ENCODE measurements at places on chromosomes 16 and 17.

- H3K27me3 ChIP-seq, result peaks cover 5% of the 10 kb centered on the region
- no peaks in the 10 kb centered on the region for H3K4me1 ChIP-seq
- no peaks in the 10 kb centered on the region for H3K36me3 ChIP-seq
- no peak overlapping the region for H3K27ac ChIP-seq
- no peak overlapping the region for H3K4me3 ChIP-seq
- DNase-seq, result no peak
These were observed 22.6 kb upstream of the CBFA2T3 start for GRCh38 chr16:88999457-89000206.

DNA sequence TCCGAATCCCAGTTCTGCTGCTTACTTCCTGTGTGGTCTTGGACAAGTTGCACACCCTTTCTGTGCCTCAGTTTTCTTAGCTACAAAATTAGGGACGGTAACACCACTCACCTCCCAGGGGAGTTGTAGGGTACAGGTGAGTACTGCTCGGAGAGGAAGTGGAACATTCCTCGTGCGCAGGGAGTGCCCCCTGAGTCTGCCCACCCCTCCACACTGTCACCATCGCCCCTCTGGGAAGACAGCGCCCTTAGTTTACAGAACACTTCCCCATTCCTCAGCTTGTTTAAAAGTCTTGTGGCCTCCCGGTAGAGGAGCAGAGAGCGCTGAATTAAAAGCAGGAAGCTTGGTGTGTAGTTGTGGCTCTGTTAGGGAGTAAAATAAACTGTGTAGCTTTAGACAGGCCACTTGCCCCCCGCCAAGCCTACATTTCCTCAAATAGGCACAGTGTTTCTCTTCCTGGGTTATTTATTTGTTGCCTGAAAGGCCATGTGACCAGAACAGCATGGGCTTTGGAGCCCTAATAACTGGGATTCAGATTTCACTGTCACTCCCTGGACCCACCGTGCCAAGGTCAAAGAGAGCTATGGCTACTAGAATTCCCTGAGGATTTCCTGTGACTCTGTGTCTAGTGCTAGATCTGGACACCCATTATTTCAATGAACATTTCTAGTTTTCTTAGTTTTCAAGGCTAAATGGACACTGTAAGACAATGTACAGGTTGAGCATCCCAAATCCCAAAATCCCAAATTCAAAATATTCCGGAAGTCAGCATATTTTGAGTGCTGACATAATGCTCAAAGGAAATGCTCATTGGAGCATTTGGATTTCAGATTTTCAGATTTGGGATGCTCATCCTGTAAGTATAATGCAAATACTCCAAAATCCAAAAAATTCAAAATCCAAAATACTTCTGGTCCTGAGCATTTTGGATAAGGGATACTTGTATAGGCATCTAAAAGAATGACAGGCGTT lies 372.5 kb downstream of the SNX29 start:
- no peaks in the 10 kb centered on the region for H3K36me3 ChIP-seq
- no peak overlapping the region for H3K4me3 ChIP-seq
- no peaks in the 10 kb centered on the region for H3K4me1 ChIP-seq
- DNase-seq, result no peak

GRCh38 chr16:31350275-31351005 lies 4.5 kb upstream of the ITGAX start:
- DNase-seq, result no peak
- no peak overlapping the region for H3K27ac ChIP-seq
- H3K4me3 ChIP-seq, result no peak overlapping the region
- no peaks in the 10 kb centered on the region for H3K27me3 ChIP-seq
- H3K36me3 ChIP-seq, result no peaks in the 10 kb centered on the region

DNA sequence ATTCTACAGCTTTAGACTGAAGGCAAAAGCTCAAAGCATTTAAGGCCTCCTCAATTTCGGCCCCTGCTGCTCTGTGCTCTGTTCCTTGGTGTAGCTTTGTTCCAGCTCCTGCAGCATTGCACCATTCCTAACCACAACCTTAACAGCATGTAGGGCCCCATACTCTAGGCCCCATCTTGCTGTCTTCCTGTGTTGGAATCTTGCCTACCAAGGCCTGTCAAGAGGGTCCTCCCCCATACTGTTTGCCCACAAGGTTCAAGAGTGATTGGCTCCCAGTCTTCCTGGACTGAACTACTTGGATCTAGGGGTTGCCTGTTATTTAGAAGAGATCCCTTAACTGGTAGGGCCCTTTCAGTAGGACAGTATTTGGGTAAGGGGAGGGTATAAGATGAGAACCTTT lies 26.8 kb downstream of the TRPV2 start:
- H3K27me3 ChIP-seq, result no peaks in the 10 kb centered on the region
- no peak for DNase-seq
- H3K4me1 ChIP-seq, result peaks cover 31% of the 10 kb centered on the region
- no peak overlapping the region for H3K27ac ChIP-seq
- peaks cover 45% of the 10 kb centered on the region for H3K36me3 ChIP-seq
- H3K4me3 ChIP-seq, result peak overlapping the region; percentile 99

- H3K4me1 ChIP-seq, result no peaks in the 10 kb centered on the region
- no peak for DNase-seq
- no peaks in the 10 kb centered on the region for H3K36me3 ChIP-seq
These were observed 6.3 kb downstream of the CACNG1 start for GRCh38 chr17:67050471-67051154.

DNA sequence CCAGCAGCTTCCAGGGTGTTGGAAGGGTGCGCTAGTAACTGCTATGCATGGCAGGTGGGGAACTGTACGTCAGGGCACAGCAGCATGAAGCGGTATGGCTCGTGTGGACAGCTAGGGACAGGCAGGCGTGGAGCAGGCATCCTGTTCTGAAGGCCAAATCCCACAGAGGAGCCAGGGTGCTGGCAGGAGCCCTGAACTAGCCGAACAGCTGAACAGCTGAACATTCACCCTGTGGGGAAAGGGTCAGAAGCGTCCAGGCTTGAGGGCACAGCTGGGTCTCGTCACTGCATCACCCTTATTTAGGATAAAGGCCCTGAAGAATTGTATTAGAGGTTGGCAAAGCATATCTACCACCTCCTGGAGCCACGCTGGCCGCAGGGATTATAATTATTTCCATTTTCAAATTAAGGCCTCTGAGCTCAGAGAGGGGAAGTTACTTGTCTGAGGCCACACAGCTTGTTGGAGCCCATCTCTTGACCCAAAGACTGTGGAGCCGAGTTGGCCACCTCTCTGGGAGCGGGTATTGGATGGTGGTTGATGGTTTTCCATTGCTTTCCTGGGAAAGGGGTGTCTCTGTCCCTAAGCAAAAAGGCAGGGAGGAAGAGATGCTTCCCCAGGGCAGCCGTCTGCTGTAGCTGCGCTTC lies 3.3 kb upstream of the STH start:
- no peaks in the 10 kb centered on the region for H3K36me3 ChIP-seq
- H3K27ac ChIP-seq, result no peak overlapping the region
- H3K27me3 ChIP-seq, result no peaks in the 10 kb centered on the region
- peaks cover 6% of the 10 kb centered on the region for H3K4me1 ChIP-seq

DNA sequence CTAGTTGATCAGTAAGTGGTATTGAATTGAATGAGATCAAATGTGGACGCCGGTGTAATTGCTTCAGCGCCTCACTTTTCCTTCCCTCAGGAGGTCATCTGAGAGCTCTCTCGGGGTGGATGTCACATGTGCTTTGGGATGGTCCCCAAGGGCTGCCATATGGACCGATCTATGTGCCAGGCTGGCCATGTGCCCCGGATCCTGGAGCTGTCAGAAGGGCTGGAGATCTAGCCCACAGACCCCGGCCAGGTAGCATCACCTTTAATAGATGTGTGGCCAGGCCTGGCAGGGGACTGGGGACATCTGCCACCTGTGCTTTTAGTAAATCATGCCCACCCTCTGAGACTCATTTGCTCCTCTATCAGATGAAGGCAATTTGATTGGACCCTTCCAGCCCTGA lies 95.3 kb upstream of the CRHR1 start:
- DNase-seq, result no peak
- H3K4me1 ChIP-seq, result no peaks in the 10 kb centered on the region
- H3K4me3 ChIP-seq, result no peak overlapping the region
- H3K36me3 ChIP-seq, result no peaks in the 10 kb centered on the region

Measured in astrocyte (in vitro differentiated cells and primary cell).